HFFc6 (cell line): ENCODE measurements at places on chromosomes 13 and 19.

DNA sequence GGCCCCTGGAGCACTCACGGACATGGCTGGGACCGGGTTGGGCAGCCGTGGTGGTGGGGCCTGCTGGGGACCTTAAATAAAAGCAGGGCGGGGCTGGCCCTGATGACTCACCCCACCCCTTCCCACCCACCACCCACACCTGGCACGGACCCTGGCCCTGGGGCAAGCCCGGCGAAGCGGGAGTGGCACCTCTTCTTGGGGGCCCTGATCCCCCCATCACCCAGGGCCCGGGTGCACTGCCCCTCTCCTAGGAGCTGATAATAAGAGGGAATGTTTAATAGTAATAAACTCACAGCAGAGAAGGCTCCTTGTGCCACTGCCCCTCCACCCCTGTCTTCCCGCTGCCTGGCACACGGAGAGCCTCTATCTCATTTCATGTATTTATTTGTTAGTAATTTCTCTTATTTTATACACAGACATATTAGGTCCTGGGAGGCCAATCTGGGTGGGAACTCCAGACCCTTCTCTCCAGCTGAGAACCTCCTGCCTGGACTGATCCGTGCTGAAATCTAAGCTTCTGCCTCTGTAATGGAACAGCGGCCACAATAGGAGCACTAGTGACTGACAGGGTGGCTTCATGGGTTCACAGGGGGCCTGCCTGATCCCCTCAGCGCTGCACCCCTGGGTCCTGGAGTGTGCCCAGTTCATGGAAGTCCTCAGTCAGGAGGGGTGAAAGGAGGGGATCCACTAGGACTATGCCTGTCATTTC lies at the start of gene LGALS7:
LGALS7 (minus strand) TSS at position 49 of the 709 bp plus-strand sequence; CDS start at position 24, 25 bp downstream.
- DNase-seq, result no peak

- no peak for DNase-seq
These were observed 19.8 kb upstream of the ZNF91 start for GRCh38 chr19:23415034-23415433.

DNA sequence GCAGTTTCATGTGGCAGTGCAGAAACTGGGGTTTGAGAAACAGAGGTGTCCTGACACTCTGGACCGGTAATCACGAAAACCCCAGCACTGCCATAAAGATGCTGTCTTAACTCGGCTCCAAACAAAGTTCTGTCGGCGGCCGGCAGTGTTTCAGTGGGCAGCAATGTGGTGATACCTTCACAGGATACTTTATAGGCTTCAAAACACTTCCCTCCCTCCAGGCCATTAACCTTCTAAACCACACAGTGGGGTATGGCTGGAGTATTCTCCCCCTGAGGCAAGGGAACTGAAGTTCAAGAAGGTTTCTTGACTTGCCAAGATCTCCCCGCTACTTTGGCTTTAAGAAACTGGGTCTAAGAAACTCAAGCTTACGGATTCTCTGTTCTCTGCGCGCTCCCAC lies 1.1 kb downstream of the RUBCNL start:
- no peak for DNase-seq

GRCh38 chr13:74929436-74929835 lies 552.5 kb downstream of the TBC1D4 start:
- DNase-seq, result peak; percentile 2

- no peak for DNase-seq
These were observed 248.3 kb downstream of the DCLK1 start for GRCh38 chr13:35882722-35883497.

DNA sequence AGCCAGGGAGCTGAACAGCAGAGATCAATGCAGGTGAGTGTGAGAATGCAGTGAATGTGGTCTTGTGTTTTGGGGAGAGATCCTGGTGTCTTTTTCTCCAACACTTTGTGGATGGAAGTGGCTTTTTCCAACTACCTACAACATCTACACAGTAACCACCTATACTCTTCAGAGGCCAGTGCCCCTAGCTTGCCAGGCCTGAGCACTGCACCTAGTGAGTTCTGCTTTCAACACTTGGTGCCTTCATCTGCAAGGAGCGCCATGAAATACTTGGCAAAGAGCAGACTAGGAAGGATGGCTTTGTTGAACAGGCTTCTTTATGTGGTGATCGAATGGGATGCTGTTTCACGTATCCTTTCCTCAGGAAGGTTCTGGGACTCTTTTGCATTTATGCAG lies 21.3 kb upstream of the HMGB1 start:
- DNase-seq, result no peak

GRCh38 chr13:44540761-44541434 lies 35.2 kb downstream of the TSC22D1 start:
- no peak for DNase-seq

DNA sequence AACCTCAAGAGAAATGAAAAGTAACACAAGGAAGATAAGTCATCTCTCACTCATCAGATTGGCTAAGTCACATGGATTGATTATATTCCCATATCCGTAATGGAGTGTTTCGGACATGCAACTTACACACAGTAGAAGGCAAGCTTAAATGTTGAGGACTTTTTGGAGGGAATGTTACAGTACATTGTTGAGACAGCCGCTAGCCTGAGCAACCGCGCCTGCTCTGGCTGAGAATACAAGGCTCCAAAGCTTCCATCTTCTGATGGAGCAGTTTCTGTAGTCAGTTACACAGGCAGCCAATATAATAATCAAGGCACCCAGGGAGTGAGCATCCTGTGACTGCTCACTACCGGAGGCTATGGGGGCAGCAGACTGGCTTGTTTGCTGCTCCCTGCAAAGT lies 1.0 kb upstream of the CRYL1 start:
- peak; percentile 18 for DNase-seq

GRCh38 chr19:44891016-44891882 lies at the start of gene TOMM40:
TOMM40 (plus strand) TSS chr19:44891254; CDS start chr19:44891416, 162 bp downstream.
- DNase-seq, result peak; percentile 100

GRCh38 chr13:98056839-98057410 lies 86.0 kb upstream of the FARP1 start:
- no peak for DNase-seq

DNA sequence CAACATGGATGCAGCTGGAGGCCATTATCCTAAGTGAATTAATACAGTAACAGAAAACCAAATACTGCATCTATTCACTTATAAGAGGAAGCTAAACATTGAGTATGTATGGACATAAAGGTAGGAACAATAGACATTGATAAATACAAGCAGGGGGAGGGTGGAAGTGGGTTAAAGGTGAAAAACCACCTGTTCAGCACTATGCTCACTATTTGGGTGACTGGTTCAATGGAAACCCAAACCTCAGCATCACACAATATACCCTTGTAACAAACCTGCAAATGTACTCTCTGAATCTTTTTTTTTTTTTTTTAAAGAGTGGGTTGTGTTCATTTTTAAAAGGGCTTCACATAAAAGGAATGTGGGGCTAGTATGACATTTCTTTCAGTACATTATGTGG lies 26.9 kb upstream of the CPB2 start:
- no peak for DNase-seq
